MM.1S (cell line): ENCODE measurements at places on chromosomes 5 and 9.
A peak's percentile ranks its signal among the peaks of the same experiment; 100 is the strongest.

DNA sequence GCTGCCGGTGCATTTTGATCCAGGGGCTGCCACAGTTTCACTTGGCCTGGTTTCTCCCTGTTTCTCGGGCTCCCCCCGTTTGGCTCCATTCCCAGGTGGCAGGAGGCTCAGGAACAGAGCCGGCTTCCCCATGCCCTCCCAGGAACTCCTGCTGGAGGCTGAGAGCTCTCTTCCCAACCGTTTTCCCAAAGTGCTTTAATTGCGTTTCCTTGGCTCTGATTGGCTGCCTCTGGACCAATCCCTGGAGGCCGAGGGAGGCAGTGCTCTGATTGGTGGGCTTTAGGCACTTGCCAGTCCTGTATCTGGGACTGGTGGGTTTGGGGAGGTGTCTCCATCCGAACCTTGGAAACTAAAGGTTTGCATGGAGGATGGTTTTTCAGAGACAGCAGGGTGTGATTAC lies 4.9 kb downstream of the TSPAN17 start:
- no peak for DNase-seq

- DNase-seq = no peak
Measured at GRCh38 chr5:72612810-72613209, 105.6 kb upstream of the ZNF366 start.

- DNase-seq = no peak
Measured at GRCh38 chr9:108543251-108543778, 312.5 kb downstream of the ACTL7B start.

- no peak for DNase-seq
Measured at GRCh38 chr9:119868694-119869093, 499.5 kb upstream of the BRINP1 start.

DNA sequence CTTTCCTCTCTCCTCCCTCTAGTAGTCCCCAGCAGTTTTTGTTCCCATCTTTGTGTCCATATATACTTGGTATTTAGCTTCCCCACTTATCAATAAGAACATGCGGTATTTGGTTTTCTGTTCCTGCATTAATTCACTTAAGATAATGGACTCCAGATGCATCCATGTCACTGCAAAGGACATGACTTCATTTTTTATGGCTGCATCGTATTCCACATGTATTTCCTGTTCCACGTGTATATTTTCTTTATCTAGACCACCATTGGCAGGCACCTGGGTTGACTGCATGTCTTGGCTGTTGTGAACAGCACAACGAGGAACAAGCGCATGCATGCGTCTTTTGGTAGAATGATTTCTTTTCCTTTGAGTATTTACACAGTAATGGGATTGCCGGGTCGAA lies 6.2 kb downstream of the ZNF79 start:
- no peak for DNase-seq

- peak; percentile 10 for DNase-seq
Measured at GRCh38 chr9:120438836-120439546, 141.0 kb downstream of the CDK5RAP2 start.

DNA sequence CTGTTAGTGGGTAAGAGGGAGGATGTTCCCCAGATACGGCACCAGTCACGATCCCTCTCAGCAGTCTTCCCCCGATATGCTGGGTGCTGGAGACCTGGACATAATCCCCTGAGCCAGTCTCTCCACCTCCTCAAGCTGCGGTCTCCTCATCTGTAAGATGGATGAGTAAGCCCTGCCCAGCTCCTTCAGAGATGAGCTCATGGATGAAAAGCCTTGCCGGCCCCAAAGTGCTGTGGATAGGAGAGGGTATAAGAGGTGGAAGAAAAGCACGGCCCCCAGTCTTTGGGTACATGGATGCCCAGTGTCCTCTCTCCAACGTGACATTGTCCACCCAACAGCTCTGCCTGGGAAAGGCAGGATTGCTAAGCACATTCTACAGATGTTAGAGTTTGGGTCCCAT lies 4.5 kb downstream of the CAMK2A start:
- no peak for DNase-seq

- no peak for DNase-seq
Measured at GRCh38 chr9:136249877-136250559, 4.4 kb upstream of the QSOX2 start.

DNA sequence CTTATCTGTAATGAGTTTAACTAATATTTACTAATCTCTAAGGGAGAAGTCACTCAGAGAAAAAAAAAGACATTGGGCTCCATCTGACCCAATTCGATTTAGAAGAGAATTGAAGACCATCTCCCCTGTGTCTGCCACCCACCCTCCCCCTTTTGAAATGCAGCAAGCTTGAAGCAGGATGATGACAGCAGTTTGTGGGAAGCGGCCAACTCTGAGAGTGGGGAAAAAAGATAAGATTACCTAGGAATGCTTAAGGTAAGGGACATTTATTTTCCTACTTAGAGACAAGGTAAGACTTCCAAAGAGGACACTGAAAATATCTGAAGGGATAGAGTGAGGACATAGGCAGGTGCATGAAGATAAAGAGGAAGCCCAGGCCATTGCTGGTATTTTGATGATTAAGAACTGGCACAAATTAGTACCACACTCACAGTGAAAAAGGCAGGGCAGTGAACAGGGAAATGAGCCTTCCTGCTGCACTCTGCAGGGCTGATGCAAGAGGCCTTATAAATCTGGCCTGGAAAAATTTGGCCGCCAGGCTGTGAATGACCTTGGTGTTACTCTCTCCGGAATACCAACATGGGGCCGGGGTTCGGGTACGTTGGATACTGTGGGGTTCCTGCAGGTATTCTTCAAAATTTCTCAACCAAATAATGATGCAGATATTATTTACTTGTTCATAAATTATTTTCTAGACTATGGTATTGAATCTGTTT lies 42.3 kb downstream of the HTR1A start:
- no peak for DNase-seq

GRCh38 chr9:69811351-69811868 lies 9.2 kb upstream of the CFAP95 start:
- DNase-seq = no peak

- DNase-seq = no peak
Measured at GRCh38 chr5:167823405-167823804, 468.0 kb upstream of the WWC1 start.

DNA sequence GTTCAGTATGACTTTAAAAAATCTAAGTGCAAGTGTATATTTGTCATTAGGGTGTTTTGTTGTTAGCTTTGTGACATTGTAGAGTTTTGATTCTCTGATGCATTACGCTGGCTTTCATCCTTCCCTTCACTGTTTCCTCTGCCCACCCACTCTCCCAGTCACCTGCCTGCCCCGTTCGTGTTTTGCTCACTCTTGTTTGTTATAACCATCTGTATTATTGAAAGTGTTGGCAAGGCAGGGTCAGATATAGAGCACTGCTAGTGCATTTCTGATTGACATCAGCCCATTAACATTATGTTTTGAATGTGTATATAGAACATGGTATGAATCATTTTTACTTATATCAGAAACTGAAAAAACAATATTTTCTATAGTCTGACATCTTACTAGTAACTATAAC lies 27.3 kb downstream of the SCGB3A1 start:
- DNase-seq = no peak

DNA sequence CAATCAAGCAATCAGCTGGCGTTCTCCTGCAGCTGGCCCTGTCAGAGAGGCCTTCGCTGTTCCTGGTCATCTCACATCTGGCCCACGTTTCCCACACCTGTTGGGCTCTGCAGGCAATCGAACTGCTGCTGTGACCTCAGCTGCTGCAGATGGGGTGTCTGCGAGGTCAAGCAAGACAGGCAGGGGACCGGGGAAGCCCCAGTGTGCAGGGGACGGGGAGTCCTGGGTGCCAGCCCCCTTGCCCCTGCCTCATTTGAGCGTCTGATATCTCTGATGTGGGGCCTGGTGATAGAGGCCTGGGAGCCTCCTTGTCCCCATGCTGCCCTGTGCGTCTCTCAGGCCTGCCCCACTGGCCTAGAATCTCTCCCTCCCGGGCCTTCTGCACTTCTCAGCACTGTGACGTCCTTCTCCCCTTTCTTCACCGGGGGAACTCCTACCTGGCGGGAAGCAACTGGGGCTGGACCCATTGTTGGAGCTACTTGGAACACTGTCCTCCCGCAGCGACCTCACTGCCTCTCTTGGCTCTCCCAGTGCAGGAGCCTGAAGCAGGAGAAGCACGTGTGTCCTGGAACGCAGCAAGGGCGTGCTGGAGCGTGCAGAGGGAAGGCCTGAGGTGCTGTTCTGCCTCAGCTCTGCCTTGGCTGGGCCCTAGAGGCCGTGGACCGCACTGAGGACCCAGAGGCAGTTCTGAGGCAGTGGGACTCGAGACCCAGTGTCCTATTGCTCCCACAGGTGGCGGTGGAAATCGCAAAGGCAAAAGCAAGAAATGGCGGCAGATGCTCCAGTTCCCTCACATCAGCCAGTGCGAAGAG lies 3.9 kb downstream of the GRK6 start:
- DNase-seq = peak; percentile 75

DNA sequence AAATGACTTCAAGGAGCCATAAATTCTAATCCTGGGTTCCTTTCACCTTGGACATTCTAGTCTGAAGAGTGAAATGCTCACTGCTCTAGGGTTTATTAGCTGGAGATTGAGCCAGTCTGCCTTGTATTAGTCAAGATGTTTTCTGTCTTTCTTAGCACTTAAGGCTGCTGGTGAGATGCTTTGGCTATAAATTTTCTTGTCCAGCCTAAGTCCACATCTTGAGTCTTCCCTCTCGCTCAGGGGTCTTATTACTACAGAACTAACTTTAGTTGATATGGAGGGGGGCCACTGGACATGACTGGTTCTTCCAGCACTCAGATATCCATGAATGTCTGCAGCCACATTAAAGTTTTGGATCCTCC lies 316.4 kb downstream of the ARHGAP26 start:
- no peak for DNase-seq

DNA sequence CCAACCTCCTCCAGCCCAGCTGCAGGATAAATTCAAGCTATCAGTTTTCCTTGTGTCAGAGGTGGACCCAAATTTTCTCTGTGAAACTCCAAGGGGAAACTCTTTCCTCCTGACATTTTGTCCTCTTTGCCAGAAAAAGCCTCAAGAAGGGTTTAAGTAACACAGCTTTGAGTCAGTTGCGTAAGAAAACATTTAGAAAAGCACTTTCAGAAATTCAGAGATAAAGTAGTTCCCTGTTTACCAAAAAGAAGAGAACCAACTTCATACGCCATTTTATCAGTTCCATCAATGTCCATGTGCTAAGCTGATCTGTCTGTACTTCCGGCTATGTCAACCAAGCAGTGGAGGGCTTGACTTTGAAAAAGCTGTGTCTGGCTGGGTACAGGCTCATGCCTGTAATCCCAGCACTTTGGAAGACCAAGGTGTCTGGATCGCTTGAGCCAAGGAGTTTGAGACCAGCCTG lies 19.9 kb upstream of the SUSD1 start:
- no peak for DNase-seq

GRCh38 chr9:92035687-92036410 lies 79.4 kb downstream of the SPTLC1 start:
- DNase-seq = no peak

DNA sequence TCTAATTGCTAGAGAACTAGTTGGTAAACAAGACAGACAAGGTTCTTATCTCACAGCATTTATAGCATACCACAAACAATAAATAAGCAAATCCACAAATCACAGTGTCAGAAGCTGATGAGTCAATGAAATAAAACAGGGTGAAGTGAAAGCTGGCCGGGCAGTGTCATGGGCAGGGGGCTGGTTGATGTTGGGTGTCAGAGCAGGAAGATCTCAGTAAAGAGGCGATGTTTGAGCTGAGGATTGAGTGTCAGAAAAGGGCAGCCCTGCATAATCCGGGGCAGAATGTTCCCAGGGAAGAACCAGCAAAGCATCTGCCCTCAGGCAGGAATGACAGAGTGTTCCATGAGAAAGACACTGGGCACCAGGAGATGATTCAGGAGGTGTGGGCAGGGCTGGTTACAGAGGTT lies 183.4 kb downstream of the GOLPH3 start:
- no peak for DNase-seq
